ENCODE measurements at places on chromosomes 2 and 18.

GRCh38 chr2:207698301-207698700, 13.1 kb upstream of the CCNYL1 start:
- no peak for DNase-seq

GRCh38 chr2:46695283-46695682, 215.9 kb downstream of the TMEM247 start:
- no peak for DNase-seq

DNA sequence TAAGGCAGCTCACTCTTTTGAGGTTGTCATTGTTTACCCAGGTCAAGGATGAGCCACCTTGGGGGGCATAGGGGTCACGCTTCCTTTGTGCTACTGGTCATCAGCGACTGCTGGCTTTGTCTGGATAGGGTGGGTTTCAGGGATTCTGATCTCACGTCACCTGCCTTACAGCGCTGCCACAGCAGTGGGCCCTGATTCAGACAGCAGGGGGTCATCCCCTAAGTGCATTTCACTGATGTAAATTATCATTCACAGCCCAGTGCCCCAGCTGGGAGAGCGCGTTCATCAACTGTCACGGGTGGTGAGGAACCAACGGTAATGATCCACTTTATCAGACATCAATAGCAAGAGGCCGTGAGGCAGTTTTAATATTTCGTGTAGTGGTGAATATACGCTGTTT, 291.2 kb downstream of the NEDD4L start:
- no peak for DNase-seq

DNA sequence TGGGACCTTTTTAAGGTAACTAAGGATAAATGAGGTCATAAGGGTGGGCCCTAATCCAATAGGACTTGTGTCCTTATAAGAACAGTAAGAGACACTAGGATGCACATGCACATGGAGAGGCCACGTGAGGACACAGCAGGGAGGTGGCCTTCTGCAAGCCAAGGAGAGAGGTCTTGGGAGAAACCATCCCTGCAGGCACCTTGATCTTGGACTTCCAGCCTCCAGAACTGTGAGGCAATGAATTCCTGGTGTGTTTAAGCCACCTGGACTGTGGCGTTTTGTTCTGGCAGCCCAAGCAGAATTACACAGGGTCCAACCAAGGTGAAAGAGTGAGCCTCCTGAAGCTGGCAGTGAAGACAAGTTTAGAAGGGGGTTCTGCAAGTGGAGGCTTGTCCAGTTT, 89.6 kb upstream of the IL1R2 start:
- DNase-seq: no peak

GRCh38 chr2:47129191-47129706, 25.9 kb downstream of the STPG4 start:
- no peak for DNase-seq

DNA sequence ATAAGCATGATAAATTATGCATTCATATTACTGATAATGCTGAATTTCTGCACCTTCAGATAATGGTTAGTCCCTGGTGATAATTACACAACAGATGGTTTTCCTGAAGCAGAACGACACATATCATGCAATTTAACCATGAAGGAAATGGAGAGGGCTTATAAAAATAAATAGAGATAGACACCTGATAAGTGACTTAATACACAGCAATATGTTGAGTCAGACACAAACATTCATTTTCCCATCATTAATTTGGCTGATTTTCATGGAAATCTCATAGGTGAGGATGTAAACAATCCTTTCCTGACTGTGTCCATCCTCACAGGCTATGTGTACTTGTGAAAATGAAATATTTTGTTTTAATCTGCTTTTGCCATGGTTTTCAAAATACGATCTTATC, 36.9 kb upstream of the DSEL start:
- DNase-seq: peak; percentile 82

- DNase-seq: no peak
These were observed 1.3 kb upstream of the CHRNA1 start for GRCh38 chr2:174765576-174765975.

DNA sequence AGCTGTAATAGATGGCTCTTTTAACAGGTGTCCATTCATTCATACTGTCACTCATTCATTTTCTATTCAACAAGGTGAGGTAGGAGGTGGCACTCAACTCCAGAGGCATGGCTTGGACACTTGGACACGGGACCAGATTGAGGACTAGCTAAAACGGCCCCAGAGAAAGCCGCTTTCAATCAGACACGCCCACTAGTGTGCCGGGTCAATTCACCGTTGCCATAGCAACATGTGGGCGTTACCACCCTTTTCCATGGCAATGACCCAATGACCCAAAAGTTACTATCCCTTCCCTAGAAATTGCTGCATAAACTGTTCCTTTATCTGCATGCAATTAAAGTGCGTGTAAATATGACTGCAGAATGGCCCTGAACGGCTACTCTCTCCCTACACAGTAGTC, 49.2 kb upstream of the LGALSL start:
- no peak for DNase-seq

DNA sequence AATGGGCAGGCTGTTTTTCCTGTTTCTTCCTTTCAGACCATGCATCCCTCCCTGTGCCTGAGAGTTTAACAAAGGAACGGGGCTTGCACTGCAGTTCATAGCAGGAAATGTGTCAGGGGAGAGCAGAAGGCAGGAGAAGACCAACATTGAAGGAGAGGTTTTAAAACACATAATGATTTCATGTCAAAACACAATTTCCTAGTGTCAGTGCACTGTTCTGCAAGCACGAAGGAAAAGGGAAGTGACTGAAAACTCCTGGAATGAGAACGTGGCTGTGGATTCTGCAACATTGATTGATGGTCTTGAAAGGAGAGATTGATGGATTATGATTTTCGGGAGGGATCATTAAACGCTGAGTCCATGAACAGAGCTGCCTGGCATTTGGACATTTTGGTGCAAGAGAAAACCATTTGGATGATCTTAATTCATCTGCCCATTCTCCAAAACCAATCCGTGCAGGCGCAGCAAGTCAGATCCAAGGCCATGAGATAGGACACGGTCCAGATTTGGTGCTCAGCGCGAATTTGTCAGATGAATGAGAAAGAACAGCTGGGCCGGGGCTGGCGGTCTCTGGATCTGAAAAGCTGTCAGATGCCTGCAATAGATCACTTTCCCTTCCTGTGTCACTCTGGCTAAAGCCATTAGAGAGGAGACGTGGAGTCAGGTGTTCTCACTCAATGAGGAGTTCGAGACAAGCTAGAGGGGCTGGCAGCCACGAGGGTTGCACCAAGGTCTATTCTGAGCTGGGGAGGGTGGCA, 38.4 kb downstream of the C1QL2 start:
- DNase-seq: no peak

- DNase-seq: no peak
These were observed 67.9 kb downstream of the LCLAT1 start for GRCh38 chr2:30514848-30515435.

- no peak for DNase-seq
These were observed 36.6 kb upstream of the DYNC2LI1 start for GRCh38 chr2:43737097-43737854.

- DNase-seq: no peak
These were observed 22.7 kb downstream of the C1D start for GRCh38 chr2:68040078-68040477.

DNA sequence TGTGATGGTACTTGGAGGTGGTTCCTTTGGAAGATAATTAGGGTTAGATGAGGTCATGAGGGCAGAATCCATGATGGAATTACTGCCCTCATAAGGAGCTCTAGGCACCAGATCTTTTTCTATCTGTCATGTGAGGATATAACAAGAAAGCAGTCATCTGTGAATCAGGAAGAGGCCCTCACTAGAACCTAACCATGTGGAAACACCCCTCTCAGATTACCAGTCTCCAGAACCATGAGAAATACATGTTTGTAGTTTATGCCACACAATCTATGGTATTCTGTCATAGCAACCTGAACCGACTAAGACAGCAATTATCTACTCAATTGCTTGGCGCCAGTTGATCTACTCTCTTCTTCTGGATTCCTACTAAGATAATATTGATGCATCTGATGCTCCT, 2.4 kb upstream of the SERPINB10 start:
- DNase-seq: no peak

DNA sequence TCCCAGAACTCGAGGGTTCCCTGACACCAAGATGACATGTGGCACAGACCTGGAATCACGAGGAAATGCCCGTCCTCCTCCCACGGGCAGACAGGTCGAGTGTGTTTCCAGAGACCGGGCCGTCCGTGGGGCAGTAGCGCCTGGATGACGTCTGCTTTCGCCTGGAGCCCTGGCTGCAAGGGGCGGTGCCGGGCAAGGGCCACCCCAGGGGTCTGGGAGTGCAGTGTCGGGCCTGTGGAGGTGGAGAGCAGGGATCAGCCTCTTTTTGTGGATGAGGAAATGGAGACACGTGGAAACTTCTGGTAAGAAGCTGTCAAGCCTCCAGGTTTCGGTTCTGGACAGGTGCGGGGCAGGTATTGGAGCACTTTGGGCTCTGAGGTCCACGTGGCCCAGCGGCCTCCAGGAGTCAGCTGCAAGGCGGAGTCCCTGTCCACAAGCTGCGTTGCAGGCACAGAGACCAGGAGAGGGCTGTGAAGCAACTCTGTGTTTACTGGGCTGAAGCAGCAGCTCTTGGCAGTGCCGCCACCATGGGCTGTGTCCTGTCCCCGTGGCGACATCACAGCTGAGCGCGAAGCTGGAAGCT, 25.6 kb downstream of the NFATC1 start:
- no peak for DNase-seq

DNA sequence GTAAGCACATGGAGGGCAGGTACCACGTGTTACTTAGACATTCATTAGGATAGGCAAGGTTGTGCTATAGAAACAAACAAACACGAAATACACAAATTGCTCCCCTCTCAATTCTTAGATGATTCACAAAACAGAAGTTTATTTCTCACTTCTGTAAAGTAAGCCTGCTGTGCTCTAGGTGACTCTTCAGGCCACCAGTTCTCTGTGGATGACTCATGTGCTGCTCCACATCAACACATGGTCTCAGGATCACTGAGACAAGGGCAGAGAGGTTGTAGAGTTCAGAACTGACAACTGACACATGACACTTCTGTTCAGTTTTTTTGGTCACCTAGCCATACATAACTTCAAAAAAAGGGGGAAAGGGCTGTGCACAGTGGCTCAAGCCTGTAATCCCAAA, 70.6 kb downstream of the DAW1 start:
- DNase-seq: no peak
